ENCODE measurements at places on chromosomes 12 and 14. TPM values are rescaled to one million over a fixed set of nuclear protein-coding genes. Genes with fewer than 3 reads are reported as not detected.

DNA sequence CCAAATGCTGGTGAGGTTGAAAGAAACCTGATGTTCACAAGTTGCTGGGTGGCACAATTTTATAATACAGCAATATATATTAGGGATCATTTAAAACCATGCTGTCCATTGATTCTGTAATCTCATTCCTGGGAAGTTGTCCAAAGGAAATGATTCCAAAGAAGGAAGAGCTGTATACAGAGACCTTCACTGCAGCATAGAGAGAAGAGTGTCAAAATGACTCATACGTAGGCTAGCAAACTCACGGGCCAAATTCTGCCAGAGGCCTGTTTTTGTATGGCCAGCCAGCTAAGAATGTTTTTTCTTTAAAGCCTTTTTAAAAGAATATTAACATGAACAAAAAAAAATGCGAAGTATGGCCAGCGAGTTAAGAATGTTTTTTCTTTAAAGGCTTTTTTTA, 69.2 kb upstream of the MED13L start:
- no peak overlapping the region for H3K4me3 ChIP-seq
- H3K36me3 ChIP-seq, result no peaks in the 10 kb centered on the region
- H3K4me1 ChIP-seq, result no peaks in the 10 kb centered on the region
- no peak overlapping the region for H3K27ac ChIP-seq
- no peak for DNase-seq

GRCh38 chr14:36767603-36768281, 106.1 kb downstream of the PAX9 start:
- H3K4me3 ChIP-seq, result no peak overlapping the region
- peak overlapping the region; percentile 18 for H3K27ac ChIP-seq
- no peaks in the 10 kb centered on the region for H3K36me3 ChIP-seq
- H3K4me1 ChIP-seq, result peaks cover 7% of the 10 kb centered on the region
- peak; percentile 62 for DNase-seq

DNA sequence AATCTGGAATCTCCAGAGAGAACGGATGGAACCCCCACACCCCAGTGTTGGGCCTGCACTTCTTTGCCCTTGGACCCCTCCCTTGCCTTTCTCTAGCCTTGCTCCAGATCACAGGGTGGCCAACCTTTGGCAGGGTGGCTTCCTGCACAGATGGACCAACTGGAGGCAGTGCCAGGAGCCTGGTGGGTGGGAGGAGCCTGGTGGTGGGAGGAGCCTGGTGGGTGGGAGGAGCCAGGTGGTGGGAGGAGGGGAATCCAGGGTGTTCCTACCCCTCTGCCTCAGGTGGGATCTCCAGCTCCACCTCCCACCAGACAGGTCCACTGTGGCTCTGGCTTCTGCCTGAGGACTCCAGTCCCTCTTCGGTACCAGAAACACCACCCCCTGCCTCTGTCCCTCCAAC, 15.0 kb upstream of the ORAI1 start:
- no peaks in the 10 kb centered on the region for H3K36me3 ChIP-seq
- H3K4me1 ChIP-seq, result peaks cover 13% of the 10 kb centered on the region
- H3K27ac ChIP-seq, result 0 out of 2 replicates have a peak overlapping the region, but pooled peaks have one; percentile 45
- H3K4me3 ChIP-seq, result no peak overlapping the region

DNA sequence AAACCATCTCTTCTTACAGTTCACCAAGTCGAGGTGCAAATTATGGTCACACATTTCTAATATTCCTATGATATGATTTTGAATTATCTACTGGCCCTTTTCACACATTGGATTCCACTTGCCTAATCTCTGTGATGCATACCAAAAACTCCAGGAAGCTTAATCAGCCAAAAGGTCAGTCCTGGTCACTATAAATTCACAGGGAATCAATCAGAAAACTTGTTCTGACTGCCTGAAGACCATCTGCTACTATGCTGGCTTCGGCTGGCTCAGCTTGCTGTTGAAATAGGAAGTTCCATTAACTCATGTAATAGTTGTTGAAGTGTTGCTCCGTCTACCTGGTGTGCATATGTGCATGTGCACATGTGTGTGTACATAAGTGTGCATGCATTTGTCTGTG, 142.8 kb upstream of the FLRT2 start:
- no peaks in the 10 kb centered on the region for H3K27me3 ChIP-seq
- DNase-seq, result no peak
- no peak overlapping the region for H3K27ac ChIP-seq
- no peaks in the 10 kb centered on the region for H3K36me3 ChIP-seq
- H3K4me3 ChIP-seq, result no peak overlapping the region

DNA sequence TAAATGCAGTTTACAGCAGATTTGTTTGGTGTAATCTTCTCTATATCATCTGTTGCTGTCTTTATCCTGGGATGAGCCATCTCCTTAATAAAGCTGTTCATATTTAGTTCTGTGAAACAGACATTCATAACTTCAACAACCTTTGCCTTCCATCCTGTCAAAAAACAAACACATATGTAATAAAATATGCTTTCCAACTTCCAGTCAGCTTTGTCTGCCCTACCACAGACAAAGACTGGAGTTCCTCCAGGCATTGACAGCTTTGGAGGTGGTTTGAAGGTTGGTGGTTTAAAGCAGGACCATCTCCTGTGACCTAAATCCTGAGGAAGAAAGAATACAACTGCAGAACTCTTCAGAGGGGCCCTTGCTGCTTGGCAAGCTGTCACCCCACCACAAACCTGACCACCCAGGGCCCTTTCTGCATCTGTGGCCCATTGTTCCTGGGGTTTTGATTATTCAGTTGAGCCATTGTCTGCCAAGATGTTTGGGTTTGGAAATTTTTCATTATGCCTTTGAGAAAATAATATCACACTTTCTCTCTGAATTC, 28.2 kb upstream of the PTGR2 start:
- no peak overlapping the region for H3K4me3 ChIP-seq
- H3K4me1 ChIP-seq, result no peaks in the 10 kb centered on the region
- no peaks in the 10 kb centered on the region for H3K36me3 ChIP-seq
- no peaks in the 10 kb centered on the region for H3K27me3 ChIP-seq

- no peak overlapping the region for H3K4me3 ChIP-seq
- H3K36me3 ChIP-seq, result no peaks in the 10 kb centered on the region
- H3K4me1 ChIP-seq, result 0 out of 2 replicates have a peak, but pooled peaks cover 4% of the 10 kb centered on the region
- no peaks in the 10 kb centered on the region for H3K27me3 ChIP-seq
Measured at GRCh38 chr12:531951-532585, 72.3 kb downstream of the B4GALNT3 start.

GRCh38 chr12:32454075-32454474, 54.7 kb downstream of the FGD4 start:
- DNase-seq, result peak; percentile 90
- peaks cover 55% of the 10 kb centered on the region for H3K4me1 ChIP-seq
- H3K27me3 ChIP-seq, result no peaks in the 10 kb centered on the region
- no peaks in the 10 kb centered on the region for H3K36me3 ChIP-seq
- peak overlapping the region; percentile 29 for H3K4me3 ChIP-seq

DNA sequence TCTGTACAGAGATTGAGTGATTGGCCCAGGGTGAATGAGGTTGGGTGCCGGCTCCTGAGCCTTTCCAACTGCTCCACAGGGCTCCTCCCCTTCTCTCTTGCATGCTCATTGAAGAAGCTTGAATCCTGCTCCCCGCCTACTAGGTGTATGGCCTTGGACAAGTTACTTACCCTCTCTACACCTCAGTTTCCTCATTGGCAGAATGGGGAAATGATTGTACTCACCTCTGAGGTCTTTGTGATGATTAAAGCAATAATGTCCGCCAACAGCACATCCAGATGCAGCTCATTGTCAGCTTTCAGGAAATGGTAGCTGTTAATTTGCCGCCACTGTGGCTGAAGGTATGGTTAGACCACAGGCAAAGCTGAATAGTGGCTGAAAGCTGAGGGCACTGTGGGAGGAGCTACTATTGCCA, 174.1 kb downstream of the CRADD start:
- no peaks in the 10 kb centered on the region for H3K36me3 ChIP-seq
- DNase-seq, result no peak
- no peaks in the 10 kb centered on the region for H3K27me3 ChIP-seq

DNA sequence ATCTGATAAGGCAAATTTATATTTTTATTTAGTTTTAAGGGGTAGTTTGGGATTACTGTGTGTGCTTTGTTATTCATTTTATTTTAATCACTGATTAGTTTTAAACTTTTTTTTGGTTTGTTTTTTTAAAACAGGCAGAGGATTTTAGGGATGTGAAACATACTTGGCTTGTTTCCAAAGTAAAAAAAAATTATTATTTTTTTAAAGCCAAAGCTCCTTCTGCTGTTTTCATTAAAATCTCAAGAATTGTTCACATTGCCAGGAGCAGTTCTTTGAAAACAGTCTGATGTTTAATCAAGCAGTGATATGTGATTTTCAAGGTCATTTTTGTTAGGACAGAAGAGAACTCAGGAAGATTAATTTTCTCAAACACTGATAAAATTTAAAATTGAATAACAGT, 11.2 kb downstream of the TTC8 start:
- DNase-seq, result no peak
- no peak overlapping the region for H3K27ac ChIP-seq
- H3K36me3 ChIP-seq, result no peaks in the 10 kb centered on the region
- no peak overlapping the region for H3K4me3 ChIP-seq
- H3K4me1 ChIP-seq, result no peaks in the 10 kb centered on the region
- no peaks in the 10 kb centered on the region for H3K27me3 ChIP-seq

- H3K4me3 ChIP-seq, result no peak overlapping the region
- DNase-seq, result no peak
- H3K27me3 ChIP-seq, result no peaks in the 10 kb centered on the region
- H3K4me1 ChIP-seq, result no peaks in the 10 kb centered on the region
- H3K27ac ChIP-seq, result no peak overlapping the region
Measured at GRCh38 chr12:119869720-119870119, 7.4 kb downstream of the CIT start.

GRCh38 chr14:70879448-70879847, 27.8 kb upstream of the PCNX1 start:
- peaks cover 13% of the 10 kb centered on the region for H3K4me1 ChIP-seq
- no peaks in the 10 kb centered on the region for H3K27me3 ChIP-seq
- DNase-seq, result no peak

DNA sequence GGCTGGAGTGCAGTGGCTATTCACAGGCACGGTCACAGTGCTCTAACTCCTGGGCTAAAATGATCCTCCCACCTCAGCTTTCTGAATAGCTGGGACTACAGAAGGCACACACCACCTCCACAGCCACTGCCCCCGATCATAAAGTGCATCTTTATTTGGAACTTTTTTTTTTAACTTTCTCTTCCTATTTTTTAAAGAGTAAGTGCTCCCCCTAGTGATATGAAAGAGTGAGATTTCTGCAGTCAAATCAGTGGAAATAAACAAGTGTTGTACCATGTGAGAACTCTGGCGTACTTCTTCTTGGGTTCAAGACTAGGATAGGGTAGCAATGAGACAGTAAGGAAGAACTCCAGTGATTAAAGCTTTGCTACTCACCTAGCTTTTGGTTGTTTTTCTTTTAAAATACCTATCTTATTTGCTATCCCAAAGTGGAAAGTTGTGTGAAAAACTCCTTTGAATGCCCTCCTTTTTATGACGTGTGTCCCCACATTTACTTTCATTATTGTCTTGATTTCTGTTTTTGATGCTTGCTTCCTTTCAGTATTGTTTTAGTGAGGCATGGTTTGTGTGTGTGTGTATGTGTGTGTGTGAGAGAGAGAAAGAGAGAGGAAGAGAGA, 6.6 kb downstream of the PPP4R4 start:
- no peak overlapping the region for H3K4me3 ChIP-seq
- H3K27ac ChIP-seq, result no peak overlapping the region
- DNase-seq, result peak; percentile 71
- H3K4me1 ChIP-seq, result peaks cover 13% of the 10 kb centered on the region

DNA sequence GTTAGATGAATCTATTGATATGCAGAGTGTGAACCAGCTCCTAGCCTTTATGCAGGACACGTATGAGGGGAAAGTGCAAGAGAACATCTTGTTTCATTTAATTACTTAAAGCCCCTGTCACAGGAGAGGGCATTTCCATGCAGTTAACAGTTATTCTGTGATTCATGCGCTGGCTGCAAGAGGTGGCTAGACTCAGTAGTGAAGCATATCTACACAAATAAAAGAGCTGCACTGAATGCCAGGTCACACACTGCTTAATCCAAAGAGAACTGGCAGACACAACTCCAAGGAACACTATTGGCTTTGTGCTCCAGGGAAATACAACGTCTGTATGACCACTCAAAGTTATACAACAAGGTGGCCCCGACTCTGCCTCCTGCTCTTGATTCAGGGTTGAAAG, 394.1 kb downstream of the C12orf75 start:
- no peak overlapping the region for H3K27ac ChIP-seq
- no peak for DNase-seq
- no peaks in the 10 kb centered on the region for H3K4me1 ChIP-seq
- no peak overlapping the region for H3K4me3 ChIP-seq

GRCh38 chr12:117059156-117059555, 40.1 kb downstream of the TESC start:
- peaks cover 17% of the 10 kb centered on the region for H3K4me1 ChIP-seq
- 0 out of 2 replicates have a peak overlapping the region, but pooled peaks have one; percentile 72 for H3K27ac ChIP-seq
- no peak overlapping the region for H3K4me3 ChIP-seq
- no peaks in the 10 kb centered on the region for H3K27me3 ChIP-seq
- no peaks in the 10 kb centered on the region for H3K36me3 ChIP-seq

- peak; percentile 82 for DNase-seq
- peaks cover 66% of the 10 kb centered on the region for H3K4me1 ChIP-seq
- H3K36me3 ChIP-seq, result no peaks in the 10 kb centered on the region
- H3K4me3 ChIP-seq, result peak within 1 kb of the TSS; percentile 64
- H3K27me3 ChIP-seq, result peaks cover 16% of the 10 kb centered on the region
Measured at GRCh38 chr12:53049571-53050318, at the start of gene TNS2. TSS of gene TNS2 (plus strand) at chr12:53050065. CDS start at chr12:53050186, 121 bp downstream.

- H3K27me3 ChIP-seq, result no peaks in the 10 kb centered on the region
- no peak overlapping the region for H3K27ac ChIP-seq
Measured at GRCh38 chr14:79369359-79370332, 841.7 kb downstream of the DIO2 start.

Gene RNU7-1
- total RNA-seq, result not detected

Gene SLCO1B3
- total RNA-seq, result not detected

Gene COCH
- total RNA-seq, result 20.6 TPM

Gene TMEM132D
- 5.3 TPM for total RNA-seq

Gene HEATR5A
- 25.8 TPM for total RNA-seq

Gene HELB
- 11.9 TPM for total RNA-seq

Gene HOXC11
- total RNA-seq, result not detected

Gene HHIPL1
- 2.0 TPM for total RNA-seq

Gene CLEC2D
- total RNA-seq, result 7.1 TPM

Gene DEPDC4
- 2.5 TPM for total RNA-seq

Gene VRTN
- 143 TPM for total RNA-seq
